ENCODE measurements at places on chromosomes 12 and 14.

DNA sequence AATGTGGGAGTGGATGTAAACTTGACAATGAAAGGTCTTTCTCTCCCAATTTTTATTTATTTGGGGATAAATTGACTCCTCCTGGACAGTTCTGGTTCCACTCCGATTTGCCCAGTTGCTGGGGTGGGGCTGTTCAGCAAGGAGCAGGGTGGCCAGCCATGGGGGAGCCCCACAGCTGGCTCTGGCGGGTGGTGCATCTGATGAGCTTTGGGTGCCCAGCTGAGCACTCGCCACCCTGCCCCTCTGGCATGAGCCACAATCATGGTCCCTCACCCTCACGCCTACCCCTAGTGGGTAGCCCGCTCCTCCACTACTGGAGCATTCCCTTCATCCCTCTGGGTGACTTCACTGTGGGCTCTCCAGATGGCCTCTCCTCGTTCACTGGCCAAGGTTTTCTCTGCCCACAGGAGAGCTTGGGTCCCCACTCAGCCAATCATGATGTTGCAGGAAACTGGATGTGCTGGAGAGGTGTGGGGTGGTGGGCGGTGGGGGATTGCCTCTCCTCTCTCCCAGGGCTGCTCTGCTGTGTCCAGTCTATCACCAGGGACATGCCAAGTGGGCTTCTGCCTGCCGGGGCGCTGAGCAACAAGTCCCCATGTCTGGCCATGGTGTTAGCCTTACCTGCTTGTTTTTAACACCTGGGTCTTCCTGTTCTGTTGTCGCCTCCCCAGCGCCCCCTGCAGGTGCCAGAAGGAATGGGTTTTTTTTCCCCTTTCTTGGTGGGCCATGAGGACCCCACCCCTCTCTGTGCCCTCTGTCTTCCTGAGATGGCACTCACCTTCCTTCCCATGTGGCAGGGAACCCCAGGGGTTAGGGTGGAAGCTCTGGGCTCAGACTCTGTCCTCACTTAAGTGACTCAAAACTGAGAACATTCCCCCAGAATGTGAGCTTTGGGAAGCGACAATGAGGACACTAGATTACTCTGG, 3.4 kb downstream of the CYP46A1 start:
- no peak for DNase-seq

GRCh38 chr14:73773441-73774240, 59.5 kb upstream of the PNMA1 start:
- no peak for DNase-seq

DNA sequence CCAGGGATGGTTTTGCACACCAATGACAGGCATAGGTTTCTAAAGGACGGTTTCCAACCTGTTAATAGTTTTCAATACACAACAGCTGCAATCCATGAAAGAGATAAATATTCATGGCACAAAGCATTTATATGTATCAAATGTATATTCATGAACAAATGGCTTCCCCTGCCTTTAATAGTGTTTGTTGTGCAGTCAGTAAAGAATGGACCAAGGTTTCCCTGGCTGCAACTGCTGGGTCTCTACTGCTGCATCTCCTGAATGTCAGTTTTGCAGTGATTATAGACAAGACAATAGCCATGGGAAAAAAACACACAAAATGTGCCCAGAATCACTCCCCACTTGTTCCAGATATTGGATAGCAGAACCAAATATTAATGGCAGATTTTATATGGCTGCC, 284.1 kb downstream of the BTG1 start:
- DNase-seq = no peak

DNA sequence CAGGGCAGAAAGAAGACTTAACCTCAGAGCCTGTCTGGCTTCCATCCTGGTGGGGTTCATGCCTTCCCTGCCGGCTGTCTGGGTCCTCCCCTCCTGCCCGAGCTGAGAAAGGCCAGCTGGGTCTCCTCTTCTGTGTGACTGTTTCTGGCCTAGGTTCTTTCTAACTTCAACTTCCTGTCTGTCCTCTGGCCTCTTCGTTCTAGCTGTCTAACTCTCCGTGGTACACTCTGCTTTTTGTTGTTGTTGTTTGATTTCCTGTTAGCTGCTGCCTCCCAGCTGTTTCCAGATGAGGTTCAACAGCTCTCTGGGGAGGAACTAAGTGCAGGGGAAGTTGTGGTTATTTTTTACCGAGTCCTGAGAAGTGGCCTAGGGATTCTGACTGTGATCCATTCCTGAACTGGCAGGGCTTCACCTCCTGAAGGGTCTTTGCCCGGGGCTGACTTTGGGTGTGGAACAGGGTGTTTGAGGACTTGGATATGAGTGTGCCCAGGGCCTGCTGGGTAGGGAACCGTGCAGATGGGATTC, 3.2 kb downstream of the MLXIP start:
- no peak for DNase-seq

Measured in non-pigmented ciliary epithelial cell (primary cell).